Stimulated activated CD4-positive, alpha-beta T cell treated with anti-CD3 and anti-CD28 coated beads, Interleukin-12 subunit alpha, Interleukin-12 subunit beta, amount 100 ng/mL, for 48 hours (primary cell): ENCODE measurements at places on chromosomes 7 and 10.

GRCh38 chr10:33493978-33494377 is 159.5 kb upstream of the NRP1 start:
- no peak for DNase-seq

DNA sequence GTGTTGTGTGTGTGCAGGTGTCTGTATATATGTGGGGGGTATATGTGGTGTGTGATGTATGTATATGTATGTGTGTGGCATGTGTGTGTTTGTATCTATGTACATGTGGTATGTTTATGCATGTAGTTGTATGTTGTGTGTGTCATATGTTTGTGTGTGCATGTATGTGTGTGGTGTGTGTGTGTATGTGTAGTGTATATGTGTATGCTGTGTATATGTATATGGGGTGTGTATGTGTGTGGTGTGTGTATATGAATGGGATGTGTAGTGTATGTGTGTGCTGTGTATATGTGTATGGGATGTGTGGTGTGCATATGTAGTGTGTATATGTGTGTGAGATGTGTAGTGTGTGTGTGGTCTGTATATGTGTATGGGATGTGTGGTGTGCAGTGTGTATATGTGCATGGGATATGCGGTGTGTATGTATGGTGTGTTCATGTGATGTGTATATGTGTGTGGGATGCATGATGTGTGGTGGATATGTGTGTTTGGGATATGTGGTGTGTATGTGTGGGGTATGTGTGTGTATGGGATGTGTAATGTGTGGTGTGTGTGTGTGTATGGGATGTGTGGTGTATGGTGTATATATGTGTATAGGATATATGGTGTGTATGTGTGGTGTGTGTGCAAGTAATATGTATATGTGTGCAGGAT is 30.0 kb downstream of the IKZF1 start:
- DNase-seq = no peak

- peak; percentile 42 for DNase-seq
These were observed 95.2 kb upstream of the FAM133B start for GRCh38 chr7:92685136-92686042.

GRCh38 chr7:31934551-31934950 is 135.7 kb downstream of the PDE1C start:
- no peak for DNase-seq

- no peak for DNase-seq
These were observed 15.9 kb downstream of the PTPRE start for GRCh38 chr10:127922675-127923366.

DNA sequence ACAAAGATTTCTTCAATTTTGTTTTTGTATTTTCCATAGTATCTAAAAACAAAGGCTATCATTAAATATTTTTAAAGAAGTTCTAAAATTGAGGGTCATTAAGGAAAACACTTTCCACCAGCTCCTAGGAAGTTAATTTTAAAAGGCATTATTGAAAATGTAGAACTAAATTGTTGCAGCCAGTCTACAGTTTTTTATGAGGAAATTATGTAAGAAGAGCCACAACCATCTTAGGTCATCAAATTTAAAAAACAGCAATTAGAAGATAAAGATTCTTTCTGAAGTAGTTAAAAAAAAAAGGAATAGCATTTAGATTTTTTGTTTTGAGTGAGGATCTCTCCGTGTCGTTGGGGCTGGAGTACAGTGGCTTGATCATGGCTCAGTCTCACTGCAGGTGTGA is 161.7 kb downstream of the NRBF2 start:
- DNase-seq = no peak

DNA sequence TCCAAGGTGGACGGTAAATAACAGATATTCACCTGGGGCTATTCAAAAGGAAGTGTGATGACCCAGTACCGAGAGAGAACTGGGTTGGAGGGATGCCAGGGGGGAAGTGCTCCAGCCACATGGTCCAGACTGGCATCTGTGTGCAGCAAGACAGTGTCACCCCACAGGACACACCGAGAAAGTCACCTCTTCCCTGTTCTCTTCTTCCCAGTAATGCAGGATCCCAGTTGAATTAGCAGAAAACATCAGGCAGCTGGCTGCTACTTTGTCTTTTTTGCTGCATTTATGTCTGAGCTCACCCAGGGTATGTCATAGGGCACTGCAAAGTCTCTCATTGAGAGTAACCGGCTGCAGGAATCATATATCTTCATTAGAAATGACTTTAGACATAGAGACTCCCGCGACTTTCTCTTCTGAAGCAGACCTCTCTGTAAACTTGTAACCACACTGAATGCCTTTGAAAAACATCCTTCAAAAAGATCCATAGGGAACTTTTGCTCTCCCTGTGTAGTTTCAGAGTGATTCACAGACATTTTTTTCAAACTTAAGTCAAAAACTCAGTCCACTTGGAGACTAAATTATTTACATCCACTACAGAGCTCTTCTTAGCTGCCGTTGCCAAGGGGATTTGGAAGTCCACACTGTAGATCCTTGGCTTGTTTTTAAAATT is 609.0 kb upstream of the DPP6 start:
- no peak for DNase-seq

- no peak for DNase-seq
These were observed 73.1 kb downstream of the CDC123 start for GRCh38 chr10:12269056-12269455.
